ENCODE measurements at places on chromosomes 16 and 17.

GRCh38 chr17:17416007-17416399 lies 60.8 kb upstream of the MED9 start:
- no peak for DNase-seq

- no peak for DNase-seq
Measured at GRCh38 chr16:77553130-77553529, 118.3 kb upstream of the ADAMTS18 start.

- DNase-seq = no peak
Measured at GRCh38 chr17:8051831-8052230, 13.0 kb downstream of the ALOX15B start.

- DNase-seq = no peak
Measured at GRCh38 chr17:47279062-47279801, 25.6 kb downstream of the ITGB3 start.

- no peak for DNase-seq
Measured at GRCh38 chr17:62179525-62180161, 114.6 kb upstream of the MED13 start.

- DNase-seq = no peak
Measured at GRCh38 chr17:60171753-60172079, 21.9 kb downstream of the CA4 start.

- DNase-seq = no peak
Measured at GRCh38 chr17:42675965-42676423, 800 bp downstream of the PLEKHH3 start.

Measured in NCI-H1048 (cell line).